H54 (cell line): ENCODE measurements at places on chromosomes 1 and 21.

DNA sequence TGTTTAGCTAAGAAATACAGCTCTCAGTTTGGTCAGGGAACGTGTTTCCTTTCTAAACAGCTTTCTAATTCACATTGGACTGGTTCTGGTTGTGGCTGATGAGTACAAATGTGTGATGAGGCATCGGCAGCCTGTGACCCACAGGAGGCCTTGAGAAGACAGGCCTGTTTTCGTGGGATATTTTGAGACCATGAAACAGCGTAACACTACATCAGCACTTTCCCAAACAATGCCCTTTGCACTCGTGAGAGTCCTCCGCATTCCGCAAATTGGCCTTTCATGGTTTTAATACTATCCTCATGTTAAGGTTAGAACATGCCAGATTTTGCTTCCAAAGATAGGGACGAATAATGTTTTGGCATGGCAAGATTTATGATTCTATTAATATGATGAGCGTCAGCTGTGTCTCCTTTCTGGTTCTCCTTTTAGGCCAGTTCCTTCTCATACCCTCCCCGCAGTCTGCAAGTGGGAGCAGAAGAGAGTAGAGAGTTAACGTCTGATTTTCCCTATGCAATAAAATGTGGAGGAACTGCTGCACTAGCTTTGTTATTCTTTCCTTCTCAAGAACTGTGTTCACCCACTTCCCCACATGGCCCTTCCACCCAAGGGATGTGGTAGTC, 84.3 kb upstream of the L1TD1 start:
- DNase-seq, result no peak

GRCh38 chr1:60103186-60103585, 29.6 kb upstream of the C1orf87 start:
- no peak for DNase-seq

- no peak for DNase-seq
Observed at GRCh38 chr1:201955729-201956143, 433 bp downstream of the TIMM17A start.

GRCh38 chr1:230031131-230031530, 35.9 kb upstream of the GALNT2 start:
- no peak for DNase-seq

GRCh38 chr1:197464044-197464443, 196.0 kb downstream of the CRB1 start:
- no peak for DNase-seq

- no peak for DNase-seq
Observed at GRCh38 chr1:65259816-65260215, 49.5 kb upstream of the DNAJC6 start.

DNA sequence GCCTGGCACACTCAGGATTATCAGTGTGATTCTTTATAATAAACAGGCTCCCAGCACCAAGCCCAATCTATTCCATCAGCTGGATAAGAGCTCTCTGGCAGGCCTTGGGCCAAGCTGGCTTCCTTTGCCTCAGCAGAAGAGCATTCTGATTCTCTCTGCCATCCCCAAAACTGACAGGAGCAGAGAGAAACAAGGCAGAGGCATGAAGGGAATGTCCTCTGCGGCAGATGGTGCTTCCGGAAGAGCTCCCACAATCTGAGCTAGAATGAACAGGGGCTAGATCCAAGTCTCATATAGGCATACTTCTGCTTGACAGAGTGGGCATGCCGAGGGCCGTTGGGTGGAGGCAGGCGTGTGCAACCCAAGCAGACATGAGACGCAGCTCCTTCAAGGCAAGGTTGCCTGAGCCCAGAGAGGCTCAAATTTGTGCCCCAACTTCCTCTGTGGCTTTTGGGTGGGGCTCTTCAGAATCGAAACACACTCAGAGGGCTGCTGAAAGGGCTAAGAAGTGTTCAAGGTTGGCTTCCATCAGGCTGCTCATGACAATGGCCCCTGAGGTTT, 4.0 kb downstream of the CAPN2 start:
- no peak for DNase-seq

DNA sequence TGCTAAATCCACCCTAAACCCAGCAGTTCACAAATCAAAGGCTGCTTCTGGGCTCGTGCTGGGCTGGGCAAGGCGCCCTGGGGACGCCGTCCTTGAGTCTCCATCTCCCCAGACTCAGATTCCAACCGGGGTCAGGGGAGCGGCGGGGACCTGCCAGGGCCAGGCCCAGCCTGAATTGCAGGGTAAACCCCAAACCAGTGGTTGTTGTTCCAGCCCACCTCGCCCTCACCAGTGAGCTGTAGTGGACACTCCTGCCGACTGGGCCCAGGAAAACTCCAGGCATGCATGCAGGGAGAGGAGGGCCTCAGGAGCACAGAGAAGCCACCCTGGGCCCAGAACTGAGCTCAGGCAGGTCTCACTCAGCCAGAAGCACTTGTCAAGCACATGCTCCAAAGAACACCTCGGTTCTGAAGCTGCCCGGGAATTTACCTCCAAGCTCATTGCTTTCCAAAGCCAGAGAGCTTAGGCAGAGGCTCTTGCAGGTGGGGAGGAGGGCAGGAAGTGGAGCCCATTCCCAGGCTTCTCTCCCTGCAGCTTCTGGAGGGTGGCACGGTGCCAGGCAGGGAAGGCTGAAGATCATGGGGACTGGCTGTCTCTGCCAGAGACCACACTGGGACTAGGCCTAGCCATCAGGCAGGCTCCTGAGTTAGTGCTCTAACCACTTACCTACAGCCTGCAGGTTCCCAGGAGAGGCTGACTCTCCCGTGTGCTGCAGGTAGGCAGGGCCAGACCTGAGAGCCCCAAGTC, 437.0 kb downstream of the MATN1 start:
- DNase-seq, result no peak

DNA sequence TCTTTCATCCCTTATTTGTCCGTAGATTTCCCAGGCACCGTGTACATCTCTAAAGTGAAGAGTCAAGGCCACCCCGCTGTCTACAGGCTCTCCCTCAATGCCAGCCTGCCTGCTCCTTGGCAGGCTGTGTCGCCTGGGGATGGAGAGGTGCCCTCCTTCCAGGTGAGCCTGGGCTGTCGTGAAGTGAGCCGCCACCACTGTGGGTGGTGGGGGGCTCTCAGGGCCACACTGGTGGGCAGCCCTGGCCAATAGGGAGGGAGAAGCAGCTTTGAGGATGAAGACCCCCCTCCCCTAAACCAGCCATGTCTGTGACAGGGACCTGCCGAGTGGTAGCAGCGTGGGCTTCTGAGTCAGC, 46.2 kb downstream of the DISP3 start:
- no peak for DNase-seq

DNA sequence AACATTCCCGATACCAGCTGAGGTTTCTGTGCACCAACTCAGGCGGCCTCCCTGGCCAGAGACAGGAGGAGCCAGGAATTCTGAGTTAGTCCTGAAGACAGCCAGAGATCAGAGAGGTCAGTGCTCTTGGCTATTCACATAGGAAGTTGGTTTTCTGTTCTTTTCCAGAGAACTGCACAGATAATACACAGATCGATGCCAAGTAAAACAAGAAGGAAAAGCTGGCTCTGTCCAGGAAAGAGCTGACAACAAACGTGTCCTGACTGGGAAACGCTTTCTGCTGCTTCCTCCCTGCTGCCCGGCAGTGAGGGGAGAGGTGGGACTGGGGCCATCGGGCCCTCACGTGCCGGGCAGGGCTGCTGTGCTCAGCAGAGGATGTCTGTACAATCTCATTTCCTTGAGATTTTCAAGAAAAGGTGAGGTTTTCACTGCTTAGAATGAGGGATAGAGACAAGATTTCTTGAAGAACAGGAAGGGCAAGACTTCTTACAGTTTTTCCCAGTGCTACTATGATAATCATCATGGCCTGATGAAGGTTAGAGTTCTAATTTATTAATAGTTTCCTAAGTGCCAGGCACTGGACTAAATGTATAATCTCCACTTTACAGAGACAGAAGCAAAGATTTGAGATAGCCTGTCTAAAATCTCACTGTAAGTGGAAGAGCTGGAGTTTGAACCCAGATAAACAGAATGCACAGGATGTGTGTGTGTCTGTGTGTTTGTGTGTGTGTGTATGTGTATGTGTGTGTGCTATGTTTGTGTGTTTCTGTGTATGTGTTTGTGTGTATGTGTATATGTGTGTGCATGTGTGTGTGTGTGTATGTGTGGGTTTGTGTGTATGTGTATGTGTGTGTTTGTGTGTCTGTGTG, 211.0 kb upstream of the RAB4A start:
- no peak for DNase-seq

DNA sequence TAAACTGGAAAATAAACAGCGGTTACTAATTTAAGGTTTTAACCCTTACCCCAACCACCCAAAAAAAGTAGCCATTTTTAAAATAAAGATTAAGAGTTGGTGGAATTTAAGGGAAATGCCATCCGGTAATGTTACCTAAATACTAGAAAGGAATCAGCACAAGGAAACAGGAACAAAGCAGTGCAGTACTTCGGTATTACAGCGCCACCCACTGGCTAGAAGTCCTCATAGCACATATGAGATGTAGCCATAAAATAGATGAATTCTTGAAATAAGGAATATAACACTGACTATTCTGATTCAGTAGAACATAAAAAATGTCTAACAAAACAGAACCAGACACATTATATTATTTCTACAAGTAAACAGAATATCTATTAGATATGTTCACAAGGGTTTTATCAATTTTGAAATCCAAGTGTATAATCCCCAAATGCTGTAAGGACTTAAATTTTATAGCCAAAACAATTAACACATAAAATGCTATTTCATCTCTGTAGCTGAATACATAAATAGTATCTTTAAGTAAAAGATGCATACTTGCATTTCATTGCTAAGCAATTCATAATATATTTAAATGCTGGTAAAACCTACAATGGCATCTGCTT, 58.8 kb downstream of the FRRS1 start:
- peak; percentile 17 for DNase-seq

GRCh38 chr1:42744148-42744413, 4.0 kb upstream of the CLDN19 start:
- no peak for DNase-seq

GRCh38 chr21:20250337-20250736, 747.9 kb upstream of the NCAM2 start:
- no peak for DNase-seq

DNA sequence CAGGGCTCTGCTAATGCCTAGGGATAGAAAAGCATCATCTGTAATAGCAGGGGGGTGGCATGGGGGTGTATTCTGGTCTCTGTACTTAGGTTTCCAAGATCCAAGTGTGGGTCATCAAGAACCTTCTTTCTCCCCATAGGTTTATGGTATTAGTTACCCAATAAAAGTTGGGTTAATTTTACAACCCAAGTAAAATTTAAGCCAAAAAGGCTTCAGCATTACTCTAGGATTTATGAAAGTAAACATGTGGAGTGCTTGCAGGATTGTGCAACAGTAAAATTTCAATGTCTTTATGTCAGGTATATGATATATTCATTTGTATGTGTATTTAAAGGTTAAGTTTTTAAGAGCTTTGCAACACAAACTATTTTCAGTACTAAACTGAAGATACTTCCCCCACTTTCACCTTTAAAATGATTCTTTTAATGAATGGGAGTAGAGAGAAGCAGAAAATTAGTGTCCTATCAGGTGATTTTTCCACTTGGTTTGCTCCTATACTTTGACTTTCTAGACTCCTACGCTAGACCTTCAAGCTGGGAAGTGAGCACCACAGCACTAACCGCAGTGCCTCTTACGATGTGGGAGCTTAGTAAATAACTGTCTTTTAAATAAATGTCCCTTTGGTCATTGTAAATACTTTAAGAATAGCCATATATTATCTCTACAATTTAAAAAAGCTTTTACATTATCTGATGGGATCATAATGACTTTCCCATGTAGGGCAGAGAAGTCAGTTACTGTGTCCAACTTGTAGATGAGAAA, 67.8 kb upstream of the UBE2U start:
- DNase-seq, result no peak

DNA sequence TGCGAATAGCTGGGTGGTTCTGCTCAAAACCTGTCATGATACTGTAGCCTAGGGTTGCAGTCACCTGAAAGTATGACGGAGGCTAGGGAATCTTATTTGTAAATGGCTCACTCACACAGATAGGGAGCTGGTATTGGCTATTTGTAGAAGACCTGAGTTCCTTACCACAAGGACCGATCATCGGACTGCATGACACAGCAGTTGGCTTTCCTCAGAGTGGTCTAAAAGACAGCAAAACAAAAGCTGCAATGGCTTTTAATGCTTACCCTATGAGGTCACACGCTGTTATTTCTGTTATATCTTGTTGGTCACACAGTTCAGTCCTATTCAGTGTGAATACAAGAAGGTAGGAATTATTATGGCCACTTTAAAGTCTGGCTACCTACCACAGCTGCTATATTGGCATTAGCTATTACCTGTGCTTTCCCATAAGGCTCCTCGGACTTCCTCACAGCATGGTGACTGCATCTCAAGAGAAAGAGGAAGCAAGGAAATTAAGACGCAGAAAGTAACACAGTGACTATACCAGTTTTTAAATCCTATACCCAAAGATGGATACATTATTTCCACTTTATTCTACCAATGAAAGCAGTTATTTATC, 68.4 kb upstream of the LRRC7 start:
- no peak for DNase-seq

DNA sequence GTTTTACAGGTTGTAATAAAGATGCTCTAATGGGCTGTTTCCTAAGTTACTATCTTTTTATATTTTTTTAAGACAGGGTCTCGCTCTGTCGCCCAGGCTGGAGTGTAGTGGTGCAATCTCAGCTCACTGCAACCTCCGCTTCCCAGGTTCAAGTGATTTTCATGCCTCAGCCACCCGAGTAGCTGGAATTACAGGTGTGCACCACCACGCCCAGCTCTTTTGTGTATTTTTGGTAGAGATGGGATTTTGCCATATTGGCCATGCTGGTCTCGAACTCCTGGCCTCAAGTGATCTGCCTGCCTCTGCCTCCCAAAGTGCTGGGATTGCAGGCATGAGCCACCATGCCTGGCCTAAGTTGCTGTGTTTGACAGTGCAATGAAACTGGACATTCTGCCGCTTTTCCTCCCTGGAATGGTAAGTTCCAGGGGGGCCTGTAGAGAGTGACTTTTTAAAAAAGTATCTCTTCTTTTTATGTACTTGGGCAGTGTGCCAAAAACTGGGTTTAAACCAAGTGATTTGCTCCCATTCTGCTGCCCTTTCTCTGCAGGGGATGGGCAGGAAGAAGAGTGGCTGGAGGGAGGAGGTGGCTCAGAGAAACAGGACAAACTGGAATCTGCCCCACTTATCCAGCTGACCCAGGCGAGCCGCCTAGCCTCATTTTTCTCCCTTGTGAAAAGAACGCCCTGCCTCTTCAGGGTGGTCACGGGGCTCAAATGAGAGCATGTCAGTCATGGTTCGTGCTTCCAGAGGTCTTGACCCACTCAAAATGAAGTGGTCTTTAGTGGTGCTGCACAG, 2.3 kb downstream of the SLC37A1 start:
- no peak for DNase-seq

GRCh38 chr1:168243636-168244212, 17.9 kb downstream of the SFT2D2 start:
- no peak for DNase-seq

GRCh38 chr1:84997667-84998600, 1.0 kb upstream of the MCOLN2 start:
- no peak for DNase-seq

GRCh38 chr1:152374451-152374850, 14.6 kb upstream of the FLG2 start:
- no peak for DNase-seq

GRCh38 chr1:87359586-87359985, 30.9 kb downstream of the LMO4 start:
- no peak for DNase-seq

GRCh38 chr1:197065559-197065958, 1.5 kb downstream of the F13B start:
- no peak for DNase-seq

- DNase-seq, result no peak
Observed at GRCh38 chr1:174337000-174337681, 110.6 kb upstream of the GPR52 start.
